CD14-positive monocyte (primary cell): ENCODE measurements at places on chromosomes 12 and 14. TPM values are rescaled to one million over a fixed set of nuclear protein-coding genes. Genes with fewer than 3 reads are reported as not detected.

- no peaks in the 10 kb centered on the region for H3K4me1 ChIP-seq
- no peaks in the 10 kb centered on the region for H3K27me3 ChIP-seq
- H3K4me3 ChIP-seq, result no peak overlapping the region
- no peak overlapping the region for H3K27ac ChIP-seq
- no peak for DNase-seq
These were observed 394.2 kb downstream of the NUAK1 start for GRCh38 chr12:105744371-105745058.

GRCh38 chr12:54579696-54580333 lies 8.6 kb downstream of the PPP1R1A start:
- H3K36me3 ChIP-seq, result peaks cover 12% of the 10 kb centered on the region
- no peak overlapping the region for H3K27ac ChIP-seq
- no peak overlapping the region for H3K4me3 ChIP-seq
- H3K4me1 ChIP-seq, result no peaks in the 10 kb centered on the region
- H3K27me3 ChIP-seq, result peaks cover 9% of the 10 kb centered on the region
- DNase-seq, result peak; percentile 62

GRCh38 chr14:35385042-35385839 lies 19.3 kb downstream of the NFKBIA start:
- H3K36me3 ChIP-seq, result no peaks in the 10 kb centered on the region
- no peaks in the 10 kb centered on the region for H3K27me3 ChIP-seq
- DNase-seq, result no peak
- H3K4me1 ChIP-seq, result peaks cover 4% of the 10 kb centered on the region
- H3K4me3 ChIP-seq, result no peak overlapping the region
- H3K27ac ChIP-seq, result no peak overlapping the region

DNA sequence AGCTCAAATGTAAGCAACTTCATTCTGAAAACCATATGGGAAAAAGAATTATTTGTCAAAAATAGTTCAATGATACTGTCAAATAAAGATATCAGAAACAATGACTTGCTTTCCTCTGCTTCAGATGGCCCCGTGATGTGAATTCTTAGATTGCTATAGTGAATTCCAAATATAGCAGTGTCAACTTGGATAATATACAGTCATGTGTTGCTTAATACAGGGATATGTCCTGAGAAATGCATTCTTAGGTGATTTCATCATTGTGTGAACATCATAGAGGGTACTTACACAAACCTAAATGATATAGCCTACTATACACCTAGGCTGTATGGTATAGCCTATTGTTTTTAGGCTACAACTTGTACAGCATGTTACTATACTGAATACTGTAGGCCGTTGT lies 108.7 kb upstream of the MIS18BP1 start:
- H3K4me1 ChIP-seq, result no peaks in the 10 kb centered on the region
- no peak overlapping the region for H3K27ac ChIP-seq
- no peaks in the 10 kb centered on the region for H3K27me3 ChIP-seq
- DNase-seq, result no peak

Gene CLEC2A
- not detected in 2 replicates for polyA plus RNA-seq

DNA sequence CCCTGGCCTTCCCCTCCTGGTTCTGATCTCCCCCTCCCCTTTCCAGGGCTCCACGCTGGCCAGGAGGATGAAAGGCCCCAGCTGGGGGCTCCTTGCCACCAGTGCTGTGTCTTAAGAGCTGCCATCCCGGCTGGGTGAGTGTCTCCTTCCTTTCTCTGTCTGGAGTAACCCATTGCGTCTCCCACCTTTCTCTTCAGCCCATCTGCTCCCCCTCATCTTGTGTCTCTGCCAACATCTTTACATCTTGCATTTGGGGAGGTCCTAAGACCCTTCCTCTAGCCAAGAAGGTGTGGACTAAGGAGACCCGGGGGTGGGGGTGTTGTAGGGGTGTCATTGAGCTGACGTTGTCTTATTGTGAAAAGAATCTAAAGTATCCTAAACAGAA lies 505 bp downstream of the BCL2L2 start:
- H3K36me3 ChIP-seq, result peaks cover 41% of the 10 kb centered on the region
- DNase-seq, result no peak
- H3K4me3 ChIP-seq, result peak overlapping the region; percentile 90
- H3K27me3 ChIP-seq, result no peaks in the 10 kb centered on the region
- H3K27ac ChIP-seq, result peak overlapping the region; percentile 89

GRCh38 chr12:40281791-40282364 lies 57.1 kb downstream of the LRRK2 start:
- H3K27me3 ChIP-seq, result no peaks in the 10 kb centered on the region
- DNase-seq, result no peak
- no peaks in the 10 kb centered on the region for H3K4me1 ChIP-seq
- H3K27ac ChIP-seq, result no peak overlapping the region
- H3K4me3 ChIP-seq, result no peak overlapping the region
- H3K36me3 ChIP-seq, result peaks cover 71% of the 10 kb centered on the region

DNA sequence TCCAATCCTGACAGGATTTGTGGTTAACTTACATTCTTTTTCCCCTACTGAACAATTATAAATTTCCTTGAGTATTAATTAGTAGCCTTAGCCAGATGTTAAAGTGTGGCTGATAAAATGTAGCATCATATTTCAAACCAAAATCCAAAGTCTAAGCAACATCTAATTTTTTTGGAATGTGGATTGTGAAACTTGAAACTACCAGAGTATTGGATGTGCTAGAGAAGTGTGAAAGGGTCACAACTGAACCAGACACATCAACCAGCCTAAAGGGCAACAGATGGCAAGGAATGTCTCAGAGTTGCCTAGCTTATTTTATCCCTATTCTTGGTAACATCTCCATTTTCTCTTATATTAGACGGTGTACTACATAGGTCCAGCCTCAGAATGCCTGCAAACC lies 153.1 kb upstream of the DCN start:
- DNase-seq, result no peak
- H3K27ac ChIP-seq, result no peak overlapping the region
- no peaks in the 10 kb centered on the region for H3K27me3 ChIP-seq
- no peaks in the 10 kb centered on the region for H3K4me1 ChIP-seq

Gene ETV6
- polyA plus RNA-seq, result 29.4 and 45.1 TPM in 2 replicates

Gene DCTN2
- polyA plus RNA-seq, result 82.2 TPM

Gene TGM1
- polyA plus RNA-seq, result not detected

GRCh38 chr14:86654558-86655184 lies 1124.7 kb downstream of the FLRT2 start:
- H3K4me1 ChIP-seq, result no peaks in the 10 kb centered on the region
- H3K27ac ChIP-seq, result no peak overlapping the region
- H3K27me3 ChIP-seq, result no peaks in the 10 kb centered on the region
- no peaks in the 10 kb centered on the region for H3K36me3 ChIP-seq
- no peak overlapping the region for H3K4me3 ChIP-seq
- DNase-seq, result no peak

- no peak overlapping the region for H3K4me3 ChIP-seq
- peaks cover 51% of the 10 kb centered on the region for H3K4me1 ChIP-seq
- DNase-seq, result peak; percentile 81
- no peaks in the 10 kb centered on the region for H3K27me3 ChIP-seq
- H3K27ac ChIP-seq, result peak overlapping the region; percentile 65
- H3K36me3 ChIP-seq, result no peaks in the 10 kb centered on the region
These were observed 38.7 kb upstream of the DUSP6 start for GRCh38 chr12:89390802-89391673.

Gene ARF3
- 56.5 TPM for polyA plus RNA-seq

GRCh38 chr14:30054201-30054600 lies 126.6 kb upstream of the PRKD1 start:
- DNase-seq, result no peak
- H3K4me1 ChIP-seq, result no peaks in the 10 kb centered on the region
- H3K4me3 ChIP-seq, result no peak overlapping the region
- no peak overlapping the region for H3K27ac ChIP-seq
- no peaks in the 10 kb centered on the region for H3K36me3 ChIP-seq

DNA sequence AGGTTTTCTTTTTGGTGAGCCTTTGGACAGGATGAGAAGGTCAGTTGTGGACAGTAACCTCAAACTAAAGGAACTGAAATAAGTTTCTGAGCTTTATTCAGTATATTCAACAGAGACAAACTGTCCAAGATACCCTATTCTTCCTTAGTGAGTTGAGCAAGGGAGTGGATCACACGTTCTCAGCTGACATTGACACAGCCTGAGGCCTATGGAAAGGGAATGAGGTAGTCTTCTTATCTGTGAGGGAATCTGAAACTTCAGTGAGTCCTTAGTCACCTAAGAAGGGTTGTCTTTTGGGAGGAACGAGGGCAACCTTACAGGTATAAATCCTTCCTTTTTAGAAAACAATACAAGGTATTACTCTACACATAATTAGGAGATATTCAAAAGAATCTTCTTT lies 5.0 kb upstream of the NUBPL start:
- no peak overlapping the region for H3K4me3 ChIP-seq
- no peaks in the 10 kb centered on the region for H3K36me3 ChIP-seq
- DNase-seq, result no peak

Gene MUCL1
- polyA plus RNA-seq, result not detected
